ENCODE measurements at places on chromosomes 5 and 9.
A peak's percentile ranks its signal among the peaks of the same experiment; 100 is the strongest.

GRCh38 chr5:94374336-94374735, 244.1 kb downstream of the KIAA0825 start:
- DNase-seq: no peak

DNA sequence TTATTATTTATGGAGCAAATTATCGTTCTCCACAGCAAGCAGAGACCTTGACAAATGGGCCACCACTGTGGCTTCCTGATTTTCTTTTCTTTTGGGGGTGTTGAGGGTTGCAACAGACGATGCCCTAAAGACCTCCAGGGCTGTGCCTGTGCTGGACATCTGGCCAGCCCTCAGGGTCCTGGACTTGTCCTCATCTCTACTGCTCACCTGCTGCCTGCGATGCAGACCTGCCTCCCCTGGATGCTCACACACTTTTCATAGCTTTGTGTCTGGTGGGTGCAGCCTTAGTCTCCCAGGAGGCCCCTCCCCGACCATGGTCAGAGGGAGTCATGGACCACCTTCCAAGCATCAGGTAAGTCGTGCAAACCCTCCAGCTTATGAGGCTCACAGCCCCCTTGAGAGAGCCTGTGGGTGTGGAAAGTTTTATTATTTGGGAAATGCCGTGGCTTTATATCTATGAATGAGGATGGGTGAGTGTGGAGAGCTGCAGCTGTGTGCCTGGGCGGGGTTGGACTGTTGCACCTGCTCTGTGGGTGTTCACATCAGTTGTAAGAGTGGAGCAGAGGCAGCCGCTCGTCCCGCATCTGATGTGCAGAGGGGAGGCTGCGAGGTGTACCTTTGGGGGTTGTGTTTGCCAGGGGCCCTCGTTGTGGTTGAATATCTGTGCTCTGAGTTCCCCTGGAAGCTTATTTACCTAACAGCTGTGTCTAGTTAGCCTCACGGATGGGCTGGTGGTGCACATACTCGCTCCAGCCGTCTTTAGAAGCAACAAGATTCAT, 126.3 kb upstream of the IRX4 start:
- DNase-seq: no peak

DNA sequence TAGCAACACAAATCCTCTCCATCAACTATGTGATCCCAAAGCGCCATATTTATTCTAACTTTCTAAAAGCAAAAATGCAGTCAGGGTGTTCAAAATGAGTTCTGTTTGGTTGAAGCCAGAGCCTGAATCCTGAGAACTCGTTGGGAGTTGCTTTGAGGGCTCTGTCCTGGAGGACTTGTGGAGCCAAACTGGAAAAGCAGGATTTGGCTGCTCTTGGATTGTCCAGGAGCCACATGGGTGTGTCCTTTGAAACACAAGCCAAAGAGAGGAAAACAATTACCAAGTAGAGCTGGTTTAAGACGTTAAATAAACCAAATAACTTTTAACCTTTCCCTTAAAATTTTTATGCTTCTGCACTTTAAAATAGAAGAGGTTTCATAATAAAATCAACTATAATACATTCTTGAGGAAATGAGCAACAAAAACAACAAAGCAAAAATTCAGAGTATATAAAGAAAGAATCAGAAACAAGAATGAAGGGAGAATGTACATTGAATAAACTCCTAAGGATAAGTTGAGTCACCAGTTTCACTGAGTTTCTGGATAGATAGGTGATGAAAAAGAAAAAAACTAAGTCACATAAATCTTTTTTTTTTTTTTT, 13.5 kb downstream of the C5orf46 start:
- no peak for DNase-seq

DNA sequence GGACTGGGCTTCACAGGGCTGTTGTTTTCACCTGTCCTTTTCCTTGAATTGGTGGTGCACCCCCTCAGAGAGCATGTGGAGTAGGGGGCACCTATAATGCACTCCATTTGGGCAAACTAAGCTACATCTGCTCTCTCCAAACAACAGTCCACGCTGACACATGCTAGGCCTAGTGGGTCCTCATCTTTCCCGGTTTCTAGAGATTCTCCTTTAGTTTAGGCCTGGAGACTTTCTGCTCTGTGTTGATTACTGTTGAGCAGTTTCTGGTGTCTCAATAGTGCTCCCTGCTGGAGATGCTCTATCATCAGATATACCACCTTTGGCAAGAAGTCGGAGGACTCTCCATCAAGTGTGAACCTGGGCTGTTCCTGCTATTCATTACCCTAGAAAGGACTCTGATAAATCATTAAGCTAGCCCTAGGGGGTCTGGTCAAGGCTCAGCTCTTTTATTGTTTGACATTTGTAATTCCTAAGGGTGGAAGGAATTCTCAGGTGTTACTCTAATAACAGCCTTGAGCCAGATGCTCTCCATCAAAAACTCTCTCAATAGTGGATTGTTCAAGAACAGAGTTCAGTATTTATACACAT, 64.0 kb upstream of the FYB1 start:
- peak; percentile 4 for DNase-seq

GRCh38 chr5:91069364-91069763, 313.8 kb downstream of the ARRDC3 start:
- DNase-seq: no peak

GRCh38 chr5:3993856-3994473, 398.3 kb downstream of the IRX1 start:
- DNase-seq: no peak

DNA sequence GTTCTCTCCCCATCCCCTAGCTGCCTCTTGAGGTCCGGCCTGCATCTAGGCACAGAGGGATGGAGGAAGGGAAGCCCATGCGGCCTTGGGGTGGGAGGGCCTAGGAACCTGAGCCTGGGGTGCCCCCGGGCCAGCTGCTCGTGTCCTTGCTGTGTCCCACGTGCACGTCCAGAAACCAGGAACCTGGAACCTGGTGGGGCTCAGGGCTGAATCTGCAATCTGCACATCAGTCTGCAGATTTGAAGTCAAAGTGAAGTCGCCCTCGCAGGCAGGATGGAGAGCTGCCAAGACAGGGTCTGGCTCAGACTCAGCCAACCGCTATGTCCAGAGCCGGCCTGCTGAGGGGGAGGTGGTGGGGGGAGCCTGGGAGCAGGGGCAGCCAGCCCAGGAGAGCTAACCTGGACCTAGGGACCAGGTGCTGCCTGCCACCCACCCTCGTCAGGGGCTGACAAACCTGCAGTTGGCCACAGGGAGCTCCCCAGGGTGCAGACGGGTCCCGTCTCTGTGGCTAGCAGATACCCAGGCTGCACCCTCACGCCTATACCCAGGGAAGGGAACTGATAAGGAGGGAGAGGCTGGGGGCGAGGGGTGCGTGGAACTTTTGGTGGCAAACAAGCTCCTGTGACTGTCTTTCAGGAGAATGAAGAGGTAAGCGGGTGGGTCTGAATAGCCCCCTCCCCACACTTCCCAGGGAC, 103.5 kb upstream of the SIMC1 start:
- no peak for DNase-seq

DNA sequence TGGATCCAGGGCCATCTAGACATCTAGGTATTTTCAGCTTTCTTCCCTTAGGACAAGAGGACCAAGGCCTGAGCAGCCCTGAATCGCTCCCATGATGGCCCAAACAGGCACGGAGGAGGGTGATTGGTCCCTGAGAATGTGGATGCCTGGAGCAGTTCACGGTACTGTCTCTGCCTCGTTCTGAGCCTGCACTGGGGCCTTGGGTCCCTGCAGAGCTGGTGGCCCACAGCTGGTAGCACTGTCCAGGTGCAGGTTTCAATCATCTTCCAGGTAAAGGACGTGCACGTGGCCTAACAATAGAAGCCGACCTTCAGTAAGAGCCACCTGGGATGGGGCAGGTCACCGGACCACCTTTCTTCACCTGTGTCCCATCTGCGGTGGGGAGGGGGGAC, 19.4 kb upstream of the FCN1 start:
- no peak for DNase-seq

DNA sequence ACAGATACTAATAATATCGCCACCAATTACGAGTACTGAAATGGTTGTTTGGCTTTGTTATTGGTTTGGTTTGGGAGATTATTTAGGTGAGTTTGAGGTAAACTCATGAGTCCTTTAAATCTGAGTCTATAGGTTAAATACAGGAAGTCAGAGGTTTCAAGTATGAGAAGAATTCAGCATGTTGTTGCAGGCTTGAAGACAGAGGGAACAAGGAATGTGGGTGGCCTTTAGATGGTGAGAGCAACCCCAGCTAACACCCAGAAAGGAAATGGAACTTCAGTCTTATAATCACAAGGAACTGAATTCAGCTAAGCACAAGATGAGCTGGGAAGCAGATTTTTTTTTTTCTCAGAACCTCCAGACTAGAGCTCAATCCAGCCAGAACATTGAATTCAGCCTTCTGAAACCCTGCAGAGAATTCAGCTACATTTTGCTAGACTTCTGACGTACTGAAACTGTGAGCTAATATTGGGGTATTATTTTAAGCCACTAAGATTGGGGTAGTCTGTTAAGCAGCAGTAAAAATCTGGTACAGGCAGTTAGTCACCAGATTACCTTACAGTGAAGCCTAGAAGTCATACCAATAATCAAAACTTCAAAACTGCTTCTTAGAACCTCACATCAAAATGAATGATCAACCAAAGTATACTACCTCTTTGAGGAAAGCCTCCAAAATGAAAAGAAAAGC, 216.0 kb upstream of the PUM3 start:
- DNase-seq: no peak

- DNase-seq: no peak
Observed at GRCh38 chr5:14737291-14737690, 72.8 kb downstream of the OTULIN start.

GRCh38 chr9:121360601-121361374, 9.3 kb downstream of the STOM start:
- no peak for DNase-seq

DNA sequence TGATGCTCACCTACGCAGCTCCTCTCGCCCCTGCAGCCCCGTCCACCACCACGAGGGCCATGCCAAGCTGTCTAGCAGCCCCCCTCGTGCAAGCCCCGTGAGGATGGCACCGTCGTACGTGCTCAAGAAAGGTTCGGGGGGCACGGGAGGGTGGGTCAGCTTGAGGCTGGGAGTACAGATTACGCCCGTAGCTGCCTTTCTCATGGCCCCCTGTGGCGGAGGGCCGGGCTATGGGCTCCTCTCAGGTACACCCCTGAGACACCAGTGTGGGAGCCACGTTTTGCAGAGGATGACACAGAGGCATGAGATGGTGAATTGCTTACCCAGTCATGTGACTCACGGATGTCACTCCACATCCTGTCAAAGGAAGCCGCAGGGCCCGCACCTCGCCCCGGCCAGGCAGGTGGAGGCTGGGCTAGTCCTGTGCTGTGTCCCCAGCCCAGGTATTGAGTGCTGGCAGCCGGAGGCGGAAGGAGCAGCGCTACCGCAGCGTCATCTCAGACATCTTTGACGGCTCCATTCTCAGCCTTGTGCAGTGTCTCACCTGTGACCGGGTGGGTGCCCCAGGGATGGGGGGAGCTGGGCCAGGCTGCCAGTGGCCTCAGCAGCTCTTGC, 33.7 kb downstream of the USP20 start:
- DNase-seq: peak; percentile 76

GRCh38 chr9:128552744-128553440, 505 bp downstream of the SPTAN1 start:
- DNase-seq: peak; percentile 39

DNA sequence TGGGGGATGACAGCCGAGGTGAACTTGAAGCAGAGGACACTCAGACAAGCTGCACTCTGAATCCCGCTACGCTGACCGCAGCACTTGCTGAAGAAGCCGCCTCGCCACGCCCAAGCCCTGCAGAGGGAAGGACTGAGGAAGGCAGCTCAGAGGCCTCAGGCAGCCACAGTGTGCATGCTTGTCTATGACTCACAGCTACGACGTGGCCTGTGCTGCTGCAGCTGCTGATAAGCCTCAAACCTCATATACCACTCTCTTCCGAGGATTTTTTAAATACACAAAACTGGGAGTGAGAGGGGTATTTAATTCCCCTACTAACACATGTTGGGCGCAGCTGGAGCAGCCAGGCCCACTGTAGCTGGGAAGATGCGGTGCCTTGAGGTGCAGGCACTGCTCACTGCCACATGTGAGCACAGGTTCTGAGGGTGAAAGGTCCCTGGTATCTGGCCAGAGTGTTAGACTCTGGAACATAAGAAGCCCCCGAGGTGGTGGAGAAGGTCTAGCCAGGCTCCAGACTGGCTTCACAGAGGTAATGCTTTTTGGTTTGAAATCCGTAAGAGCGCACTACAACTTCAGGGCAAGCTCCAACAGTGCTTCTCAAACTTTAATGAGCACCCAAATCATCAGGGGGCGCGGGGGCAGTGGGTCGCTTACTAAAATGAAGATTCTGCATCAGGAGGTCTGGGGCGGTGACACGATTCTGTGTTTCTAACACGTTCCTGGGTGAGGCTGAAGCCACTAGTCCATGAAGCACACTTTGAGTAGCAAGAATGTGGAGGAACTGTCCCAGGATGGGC, 196.8 kb downstream of the AUH start:
- peak; percentile 75 for DNase-seq

DNA sequence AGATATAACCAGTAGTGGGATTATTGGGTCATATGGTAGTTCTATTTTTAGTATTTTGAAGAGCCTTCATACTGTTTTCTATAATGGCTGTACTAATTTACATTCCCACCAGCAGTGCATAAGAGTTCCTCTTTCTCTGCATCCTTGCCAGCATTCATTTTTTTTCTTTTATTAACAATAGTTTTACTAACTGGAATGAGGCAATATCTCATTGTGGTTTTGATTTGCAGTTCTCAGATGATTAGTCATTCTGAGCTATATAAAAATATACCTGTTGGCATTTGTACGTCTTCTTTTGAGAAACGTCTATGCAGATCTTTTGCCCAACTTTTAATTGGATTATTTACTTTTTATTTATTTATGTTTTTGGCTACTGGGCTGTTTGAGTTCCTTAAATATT, 1579.3 kb upstream of the CDH6 start:
- DNase-seq: no peak

DNA sequence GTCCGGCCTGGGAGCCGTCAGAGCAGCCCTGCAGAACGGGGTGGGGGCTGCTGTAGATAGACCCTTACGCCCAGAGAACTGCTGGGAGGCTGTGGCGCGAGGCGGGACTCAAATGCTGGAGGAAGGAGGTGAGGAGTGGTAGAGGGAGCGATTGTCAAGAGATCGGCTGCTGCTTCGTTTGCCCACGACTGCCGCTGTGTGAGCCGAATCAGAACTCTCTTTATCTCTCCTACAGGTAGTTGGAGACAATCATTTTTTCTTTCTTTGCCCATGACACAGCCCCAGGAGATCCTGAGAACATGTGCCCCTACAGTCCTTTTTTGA, 456 bp downstream of the ZNF79 start:
- no peak for DNase-seq

DNA sequence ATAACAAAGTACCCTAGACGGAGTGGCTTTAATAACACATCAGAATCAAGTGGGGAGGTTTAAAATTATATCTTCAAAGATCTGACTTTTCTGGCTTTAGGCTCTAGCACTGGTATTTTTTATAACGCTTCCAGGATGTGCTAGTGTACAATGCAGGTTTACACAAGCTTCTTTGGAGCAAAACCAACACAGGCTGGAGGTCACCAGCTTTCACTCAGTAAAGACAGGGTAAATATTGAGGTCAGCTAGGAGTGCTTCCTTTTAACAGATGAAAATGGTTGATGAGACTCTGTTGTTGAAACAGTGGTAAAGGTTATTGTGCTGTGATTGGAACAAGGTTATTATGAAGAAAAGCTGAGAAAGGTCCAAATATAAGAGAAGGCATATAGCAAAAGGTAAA, 414.2 kb downstream of the TAF11L14 start:
- DNase-seq: no peak
